ENCODE measurements at places on chromosomes 11 and 22.

DNA sequence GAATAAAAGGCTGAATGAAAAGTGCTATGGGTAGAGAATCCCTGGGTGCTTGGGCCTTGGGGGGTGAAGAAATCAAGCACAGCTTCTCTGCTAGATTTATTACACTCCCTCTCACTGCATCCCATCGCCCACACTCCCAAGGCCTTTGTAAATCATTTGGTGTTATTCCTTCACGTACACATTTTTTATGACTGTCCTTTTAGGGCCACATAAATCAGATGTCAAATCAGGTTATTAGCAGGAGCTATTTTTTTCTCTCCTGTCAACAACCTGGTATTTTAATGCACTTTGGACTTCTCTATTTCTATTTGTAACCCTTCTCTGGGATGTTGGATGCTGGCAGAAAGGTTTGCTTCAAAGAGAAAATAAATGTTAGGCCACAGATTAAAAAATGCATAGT lies 408.8 kb downstream of the INSC start:
- no peak for DNase-seq

DNA sequence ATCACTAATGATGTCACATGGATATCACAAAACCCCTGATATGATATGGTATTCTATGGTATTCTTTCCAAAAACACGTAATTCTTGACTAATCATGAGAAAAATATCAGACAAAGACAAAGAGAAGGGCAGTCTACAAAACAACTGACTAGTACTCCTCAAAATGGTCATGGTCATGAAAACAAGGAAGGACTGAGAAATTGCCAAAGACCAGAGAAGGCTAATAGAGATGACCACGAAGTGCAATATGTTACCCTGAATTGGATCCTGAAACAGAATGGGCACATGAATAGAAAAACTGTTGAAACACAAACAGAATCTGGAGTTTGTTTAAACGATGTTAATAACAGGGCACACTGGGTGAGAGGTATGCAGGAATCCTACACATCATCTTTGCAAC lies 10.2 kb downstream of the CKAP5 start:
- DNase-seq, result no peak

DNA sequence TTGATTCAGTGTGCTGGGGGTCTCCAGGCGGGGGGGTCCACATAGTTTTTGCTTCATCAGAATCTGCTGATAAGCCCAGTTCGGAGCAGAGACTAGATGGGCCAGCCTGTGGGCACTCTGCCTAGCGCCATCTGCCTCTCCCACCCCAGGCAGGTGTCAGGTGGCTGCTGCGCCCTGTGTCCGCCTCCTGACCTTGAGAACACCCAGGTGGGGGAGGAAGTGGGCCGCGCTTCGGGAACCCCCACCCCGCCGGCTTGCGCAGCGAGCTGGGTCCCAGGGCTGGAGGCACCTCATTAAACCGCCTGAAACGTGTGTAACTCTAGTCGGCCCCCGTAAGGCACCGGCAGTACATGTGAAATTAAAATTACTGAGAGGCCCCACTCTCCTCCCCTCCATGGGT lies 113.6 kb downstream of the KCNQ1 start:
- no peak for DNase-seq

DNA sequence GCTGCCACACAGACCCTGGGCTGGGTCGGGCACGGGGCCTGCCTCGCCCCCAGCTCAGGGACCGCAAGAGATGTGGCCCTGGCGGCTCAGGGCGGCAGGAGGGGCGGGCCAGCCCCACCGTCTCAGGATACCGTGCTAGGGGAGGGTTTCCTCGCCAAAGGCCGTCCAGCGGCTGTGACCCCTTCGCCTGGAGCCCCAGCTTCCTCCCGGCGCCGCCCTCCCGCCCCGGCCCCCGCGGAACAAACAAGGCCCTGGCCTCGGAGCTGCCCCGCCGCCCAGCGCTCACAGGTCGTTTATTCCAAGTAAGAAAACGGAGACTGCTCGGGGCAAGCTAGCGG lies 543 bp upstream of the AP2A2 start:
- no peak for DNase-seq

GRCh38 chr11:113808931-113809330 lies 29.3 kb downstream of the CLDN25 start:
- DNase-seq, result no peak

GRCh38 chr11:129215506-129216245 lies 23.6 kb upstream of the ARHGAP32 start:
- DNase-seq, result no peak
